Stimulated activated naive CD8-positive, alpha-beta T cell treated with anti-CD3 and anti-CD28 coated beads, Interleukin-15, Interleukin-2, amounts not matched to agents 100 U/mL and 50 U/mL, for 24 hours (primary cell): ENCODE measurements at places on chromosomes 2 and 18.

DNA sequence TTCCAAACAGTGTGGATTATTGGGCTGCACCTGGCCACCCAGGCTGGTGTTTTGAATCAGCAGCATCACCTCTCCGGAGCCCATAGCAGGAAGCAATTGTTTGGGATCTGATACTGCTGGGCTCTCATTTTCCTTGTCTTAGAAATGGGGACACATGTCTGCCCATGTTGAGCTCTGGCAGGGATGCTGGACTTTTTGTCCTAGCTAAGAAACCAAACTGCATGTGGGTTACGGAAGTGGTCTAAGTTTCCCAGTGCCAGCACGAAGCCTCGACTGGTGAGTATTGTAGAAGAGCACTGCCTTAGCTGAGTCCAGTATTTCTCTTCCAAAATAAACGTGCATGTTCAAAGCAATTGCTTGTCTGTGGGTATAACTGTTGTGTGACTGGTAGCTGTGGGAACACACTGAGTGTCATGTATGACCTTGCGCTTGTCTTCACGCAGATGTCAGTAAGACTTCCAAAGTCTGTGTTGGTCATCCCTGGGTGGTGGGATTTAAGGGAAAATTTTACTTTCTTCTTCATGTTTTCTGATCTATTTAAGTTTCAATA is 43.6 kb downstream of the SH3RF3 start:
- no peak for DNase-seq

- no peak for DNase-seq
These were observed 35.0 kb downstream of the TTC32 start for GRCh38 chr2:19866771-19867170.

DNA sequence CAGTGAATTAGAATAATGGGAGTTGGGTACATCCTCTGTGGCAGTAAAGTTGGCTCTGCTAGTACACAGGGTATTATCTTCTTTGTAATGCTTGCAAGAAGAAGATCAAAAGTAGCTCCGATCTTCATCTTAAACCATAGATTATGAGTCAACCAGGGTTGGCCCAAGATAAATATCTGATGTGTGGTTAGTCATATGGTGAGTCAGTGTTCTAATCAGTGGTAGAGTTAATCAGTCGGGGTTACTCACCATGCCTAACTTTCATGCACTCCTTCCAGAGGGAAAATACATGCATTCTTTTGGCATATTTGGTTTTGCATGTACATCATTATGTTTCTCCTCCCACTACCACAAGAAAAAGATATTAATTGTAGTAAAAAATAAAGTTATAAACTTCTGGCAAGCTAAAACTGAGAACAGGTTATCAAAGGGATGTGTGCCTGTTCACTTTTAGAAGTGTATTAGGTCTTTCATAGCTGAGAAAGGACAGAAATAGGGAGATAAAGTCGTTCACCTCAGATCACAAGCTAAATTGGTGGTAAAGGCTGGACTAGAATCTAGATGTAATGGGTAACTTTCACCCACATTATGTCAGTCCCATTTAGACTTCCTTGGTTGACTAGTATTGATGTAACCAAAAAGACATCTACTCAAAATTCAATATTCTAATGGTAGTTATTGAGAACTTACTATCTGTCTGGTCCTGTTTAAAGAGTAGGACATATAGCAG is 684.4 kb downstream of the IRS1 start:
- DNase-seq, result no peak

GRCh38 chr2:205403244-205403825 is 279.0 kb upstream of the NRP2 start:
- no peak for DNase-seq

DNA sequence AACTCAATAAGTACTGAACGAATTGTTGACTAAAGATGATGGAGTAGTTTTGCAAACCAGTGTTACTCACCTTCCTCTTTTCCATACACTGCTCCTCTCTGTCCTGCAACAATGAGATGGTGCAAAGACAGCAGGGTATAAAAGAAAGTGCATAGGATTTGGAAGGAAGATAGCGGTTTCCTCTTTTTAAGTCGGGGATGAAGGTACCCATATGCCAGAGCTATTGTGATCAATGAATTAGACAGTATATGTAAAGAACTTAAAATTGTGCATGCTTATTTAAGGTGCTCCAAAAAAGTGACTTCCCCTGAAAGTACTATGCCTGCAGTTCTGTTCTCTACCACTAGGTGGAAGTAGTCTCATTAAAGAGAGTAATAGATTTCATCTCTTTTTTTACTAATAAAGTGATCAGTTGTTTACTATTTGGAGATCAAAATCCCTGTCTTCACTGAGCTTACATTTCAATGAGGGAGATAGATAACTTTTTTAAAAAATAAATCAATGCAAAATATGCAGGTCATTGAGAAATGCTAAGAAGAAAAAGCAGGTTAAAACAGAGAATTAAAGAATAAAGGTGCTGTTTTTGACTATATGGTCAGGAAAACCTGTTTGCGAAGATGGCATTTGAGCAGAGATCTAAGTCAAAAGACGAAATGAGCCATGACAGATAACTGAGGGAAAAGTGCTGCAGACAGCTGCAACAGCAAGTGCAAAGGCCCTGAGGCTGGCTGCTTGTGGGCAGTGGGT is 339.7 kb upstream of the SLC14A2 start:
- no peak for DNase-seq

- DNase-seq, result no peak
These were observed 147.7 kb upstream of the HS6ST1 start for GRCh38 chr2:128466376-128466775.

DNA sequence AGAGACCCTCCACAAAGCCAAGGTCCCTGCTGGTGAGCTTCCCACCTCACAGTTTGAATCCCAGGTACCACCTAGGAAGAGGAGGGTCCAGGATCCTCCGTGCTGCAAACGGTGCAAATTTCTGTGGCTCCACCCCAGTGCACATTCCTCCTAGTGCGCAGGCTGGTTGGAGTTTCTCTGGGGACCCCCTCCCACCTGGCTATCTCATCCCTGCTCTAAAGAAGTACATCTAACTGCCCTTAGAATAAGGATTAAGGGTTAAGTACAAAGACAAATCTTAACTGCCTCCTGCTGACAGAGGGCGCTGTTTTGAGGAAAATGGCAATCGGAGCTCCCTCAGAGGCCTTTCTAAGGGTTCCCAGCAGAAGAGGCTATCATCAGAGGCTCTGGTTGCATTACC is 109.6 kb upstream of the FSIP2 start:
- peak; percentile 11 for DNase-seq

- no peak for DNase-seq
These were observed 84.7 kb upstream of the PELI1 start for GRCh38 chr2:64228918-64229317.

DNA sequence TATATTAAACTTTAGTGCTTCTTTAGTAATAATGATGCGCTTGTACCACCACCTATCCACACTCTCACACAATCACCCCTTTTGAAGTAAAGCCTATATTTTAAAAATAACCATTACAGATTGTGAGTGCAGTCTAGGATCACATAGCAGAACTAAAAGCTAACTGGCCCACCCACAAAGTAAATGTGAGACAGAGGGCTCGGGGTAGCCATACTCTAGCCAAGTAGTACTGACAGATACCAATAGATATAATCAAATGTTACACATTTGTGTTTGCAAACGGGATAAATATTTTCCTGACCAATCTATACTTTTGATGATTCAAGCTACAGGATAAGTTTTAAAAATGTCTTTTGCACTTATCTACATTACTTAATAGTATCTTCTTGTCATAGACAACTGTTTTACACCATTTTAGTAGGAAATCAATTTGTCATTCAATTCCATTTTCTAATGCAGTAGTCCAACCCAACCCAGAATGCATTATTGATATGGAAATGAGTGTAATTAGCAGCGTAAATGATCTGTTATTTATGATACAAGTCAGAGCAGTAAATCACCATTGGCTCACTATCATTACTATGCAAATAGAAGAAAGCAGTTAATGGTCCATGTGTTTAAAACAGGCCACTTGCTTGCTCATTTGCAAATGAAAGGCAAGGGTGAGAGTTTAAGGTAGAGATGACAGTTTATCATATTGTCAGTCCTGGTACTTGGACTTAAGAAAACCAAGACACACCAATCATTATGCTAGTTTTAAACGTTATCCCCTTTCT is 111.8 kb downstream of the ERBB4 start:
- DNase-seq, result no peak

- no peak for DNase-seq
These were observed 96.4 kb downstream of the ANKRD12 start for GRCh38 chr18:9232977-9233376.

DNA sequence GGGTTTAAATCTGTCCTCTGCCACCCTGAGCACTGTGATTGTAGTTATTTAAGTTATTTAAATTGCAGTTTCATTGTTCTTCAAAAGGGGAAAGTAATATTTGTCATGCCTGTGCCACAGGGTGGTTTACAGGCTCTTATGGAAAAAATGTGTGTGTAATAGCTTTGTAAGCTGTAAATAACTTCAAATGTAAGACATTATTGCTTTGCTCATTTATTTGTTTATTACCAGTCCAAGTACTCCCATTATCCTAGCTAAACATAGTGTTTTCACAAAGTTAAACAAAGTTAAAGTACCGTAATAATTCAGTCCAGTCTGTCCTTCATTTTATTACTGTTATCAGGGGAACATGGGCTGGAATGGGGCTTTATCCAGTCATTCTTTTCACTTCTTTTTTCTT is 43.4 kb upstream of the IGFBP2 start:
- DNase-seq, result no peak
